SK-N-SH (cell line): ENCODE measurements at places on chromosomes 6 and 20.

GRCh38 chr20:49937027-49937929 lies 1.1 kb downstream of the RNF114 start:
- DNase-seq: peak; percentile 48

GRCh38 chr6:151095538-151096254 lies 144.1 kb upstream of the AKAP12 start:
- DNase-seq: no peak

DNA sequence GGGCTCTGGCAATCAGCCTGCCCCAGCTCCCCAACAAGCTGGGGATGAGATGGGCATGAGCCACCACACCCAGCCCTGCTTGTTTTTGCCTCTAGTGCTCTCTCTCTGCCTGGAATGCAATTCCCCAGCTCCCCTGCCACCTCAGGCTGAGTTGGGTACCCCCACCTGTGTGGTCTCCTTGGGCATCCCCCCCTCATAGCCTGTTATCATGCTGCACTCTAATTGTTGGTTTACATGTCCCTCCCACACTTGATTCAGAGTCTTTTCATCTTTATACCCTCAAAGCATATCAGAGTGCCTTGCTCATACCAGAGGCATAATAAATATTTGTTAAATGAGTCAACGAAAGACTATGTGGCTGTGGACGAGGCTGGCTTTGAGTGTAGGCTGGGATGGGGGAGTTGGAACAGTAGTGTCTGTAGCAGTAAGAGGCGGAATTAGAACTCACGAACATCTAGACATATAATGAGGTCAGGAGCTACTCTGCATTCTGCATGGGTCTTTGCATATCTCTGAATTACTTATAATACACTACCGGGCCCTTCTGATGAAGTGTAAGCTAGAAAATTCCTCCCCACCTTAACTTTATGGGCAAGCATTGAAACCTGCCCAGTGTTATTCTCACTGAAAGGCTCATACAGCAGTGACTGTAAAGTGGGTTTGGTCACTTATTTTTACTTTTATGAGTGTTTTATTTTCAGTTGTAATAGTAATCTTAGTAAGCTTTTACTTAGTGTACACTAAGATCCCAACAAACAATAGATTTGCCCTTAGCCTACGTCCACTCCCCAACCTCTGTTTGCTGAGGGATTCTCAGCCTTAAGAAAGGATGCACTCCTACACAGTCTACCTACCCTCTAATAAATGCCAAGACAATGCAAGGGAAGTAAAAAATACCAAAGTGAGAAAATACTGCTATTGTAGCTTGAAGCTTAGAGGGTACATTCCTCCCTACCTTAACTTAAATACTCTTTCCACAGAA lies 58.7 kb downstream of the EDN1 start:
- no peak for DNase-seq

DNA sequence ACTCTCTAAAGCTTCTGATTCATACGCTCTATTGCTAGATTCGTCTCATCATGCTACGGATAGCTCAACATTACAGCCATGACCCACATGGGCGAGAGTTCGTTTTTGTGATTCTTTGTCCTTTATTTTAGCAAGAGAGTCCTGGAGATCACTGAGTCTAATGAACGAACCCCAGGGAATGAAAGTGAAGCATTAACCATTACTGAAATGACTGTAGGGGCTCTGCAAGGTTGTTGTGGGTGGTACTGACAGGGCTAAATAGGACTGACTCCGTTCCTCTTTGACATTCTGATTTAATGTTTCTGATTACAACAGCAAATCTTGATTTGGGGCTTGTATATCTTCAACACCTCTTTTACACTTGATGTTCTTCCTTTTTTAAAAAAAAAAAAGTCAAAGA lies 13.7 kb upstream of the RTF2 start:
- no peak for DNase-seq

GRCh38 chr20:25856256-25856884 lies 159.7 kb upstream of the ZNF337 start:
- no peak for DNase-seq
